Karpas-422 (cell line): ENCODE measurements at places on chromosomes 11 and 22. TPM values are rescaled to one million over a fixed set of nuclear protein-coding genes. Genes with fewer than 3 reads are reported as not detected.
A peak's percentile ranks its signal among the peaks of the same experiment; 100 is the strongest.

Gene APOL1
- 0.14 TPM in 1 of 2 replicates, not detected in the other for total RNA-seq

- H3K4me1 ChIP-seq, result no peaks in the 10 kb centered on the region
- H3K27me3 ChIP-seq, result no peaks in the 10 kb centered on the region
- peaks cover 38% of the 10 kb centered on the region for H3K36me3 ChIP-seq
- no peak overlapping the region for H3K27ac ChIP-seq
- DNase-seq, result no peak
These were observed 8.3 kb downstream of the TMEM138 start for GRCh38 chr11:61370349-61371005.

GRCh38 chr22:42889304-42889703, 32.2 kb upstream of the ARFGAP3 start:
- H3K36me3 ChIP-seq, result no peaks in the 10 kb centered on the region
- H3K4me1 ChIP-seq, result no peaks in the 10 kb centered on the region
- H3K27me3 ChIP-seq, result no peaks in the 10 kb centered on the region
- no peak overlapping the region for H3K27ac ChIP-seq
- no peak overlapping the region for H3K4me3 ChIP-seq

DNA sequence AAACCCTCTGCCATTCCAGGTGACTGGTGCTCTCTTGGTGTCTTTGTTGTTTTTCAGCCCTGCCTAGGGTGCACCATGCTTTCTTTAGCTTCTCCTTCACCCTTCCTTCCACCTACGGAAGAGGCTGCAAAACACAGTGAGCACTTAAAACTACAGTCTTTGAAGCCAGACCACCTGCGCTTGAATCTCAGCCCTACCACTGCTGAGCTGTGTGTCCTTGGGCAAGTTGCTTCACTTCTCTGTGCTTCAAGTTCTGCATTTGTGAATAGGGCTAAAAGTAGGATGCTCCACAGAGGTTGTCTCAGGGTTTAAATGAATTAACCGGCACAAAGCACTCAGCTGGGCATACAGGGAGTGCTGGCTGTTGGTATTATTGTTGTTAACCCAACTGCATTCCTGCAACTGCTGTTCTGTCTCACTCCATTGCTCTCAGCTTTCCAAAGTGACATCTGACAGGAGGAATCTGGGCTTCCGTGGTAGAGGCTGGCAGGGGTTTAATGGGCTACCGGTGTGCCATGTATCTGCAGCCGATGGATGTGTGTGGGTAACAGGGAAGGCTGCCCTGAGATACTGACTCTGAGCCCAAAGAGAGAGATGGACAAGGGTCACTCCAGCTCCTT, 139.3 kb downstream of the FBXO7 start:
- no peaks in the 10 kb centered on the region for H3K4me1 ChIP-seq
- no peak overlapping the region for H3K4me3 ChIP-seq
- H3K27me3 ChIP-seq, result no peaks in the 10 kb centered on the region

GRCh38 chr11:20311444-20311843, 52.1 kb upstream of the HTATIP2 start:
- H3K4me1 ChIP-seq, result peaks cover 50% of the 10 kb centered on the region
- H3K36me3 ChIP-seq, result no peaks in the 10 kb centered on the region
- no peaks in the 10 kb centered on the region for H3K27me3 ChIP-seq
- peak overlapping the region; percentile 38; the same call in 1 of the 2 replicates for H3K27ac ChIP-seq

Gene CD44
- total RNA-seq, result 0.58 and 0.86 TPM in 2 replicates

GRCh38 chr11:114155116-114155515, 95.6 kb downstream of the ZBTB16 start:
- no peaks in the 10 kb centered on the region for H3K36me3 ChIP-seq
- no peak overlapping the region for H3K4me3 ChIP-seq
- H3K4me1 ChIP-seq, result peaks cover 10% of the 10 kb centered on the region
- H3K27me3 ChIP-seq, result no peaks in the 10 kb centered on the region
- H3K27ac ChIP-seq, result no peak overlapping the region
- DNase-seq, result no peak

DNA sequence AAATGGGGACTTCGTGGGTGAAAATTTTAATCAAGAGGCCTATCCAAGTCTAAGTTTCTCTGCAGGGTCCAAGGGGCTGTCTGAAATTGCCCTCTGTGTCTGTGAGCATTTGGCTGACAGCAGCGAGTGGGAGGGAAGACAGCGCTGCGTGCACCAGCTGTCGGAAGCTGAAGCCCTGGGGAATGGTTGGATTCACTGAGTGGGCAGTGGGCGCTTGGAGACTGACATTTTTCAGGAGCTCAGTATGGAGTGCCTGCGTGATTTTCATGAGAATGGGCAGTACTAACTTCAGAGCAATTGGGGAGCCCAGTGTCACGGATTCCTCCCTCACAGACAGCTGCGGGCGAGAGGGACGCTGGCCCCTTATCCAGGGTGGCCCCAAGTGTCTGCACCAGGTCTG, 388.8 kb upstream of the B3GAT1 start:
- H3K4me1 ChIP-seq, result no peaks in the 10 kb centered on the region
- H3K27ac ChIP-seq, result no peak overlapping the region
- no peaks in the 10 kb centered on the region for H3K27me3 ChIP-seq
- no peaks in the 10 kb centered on the region for H3K36me3 ChIP-seq

GRCh38 chr22:21009638-21010425, 5.1 kb upstream of the P2RX6 start:
- no peaks in the 10 kb centered on the region for H3K27me3 ChIP-seq
- H3K4me1 ChIP-seq, result peaks cover 16% of the 10 kb centered on the region
- peak; percentile 88 for DNase-seq
- no peak overlapping the region for H3K27ac ChIP-seq
- no peaks in the 10 kb centered on the region for H3K36me3 ChIP-seq
